ENCODE measurements at places on chromosomes 16 and 17. TPM values are rescaled to one million over a fixed set of nuclear protein-coding genes. Genes with fewer than 3 reads are reported as not detected.

GRCh38 chr16:81694494-81695280, 84.4 kb upstream of the PLCG2 start:
- no peak for DNase-seq

GRCh38 chr17:20935740-20936139, 107.1 kb downstream of the USP22 start:
- DNase-seq = no peak

- DNase-seq = no peak
Observed at GRCh38 chr17:48619826-48620449, 4.8 kb upstream of the HOXB8 start.

GRCh38 chr16:27455700-27456099, 53.7 kb downstream of the IL21R start:
- DNase-seq = no peak

- DNase-seq = no peak
Observed at GRCh38 chr16:30136971-30137605, 14.1 kb upstream of the MAPK3 start.

DNA sequence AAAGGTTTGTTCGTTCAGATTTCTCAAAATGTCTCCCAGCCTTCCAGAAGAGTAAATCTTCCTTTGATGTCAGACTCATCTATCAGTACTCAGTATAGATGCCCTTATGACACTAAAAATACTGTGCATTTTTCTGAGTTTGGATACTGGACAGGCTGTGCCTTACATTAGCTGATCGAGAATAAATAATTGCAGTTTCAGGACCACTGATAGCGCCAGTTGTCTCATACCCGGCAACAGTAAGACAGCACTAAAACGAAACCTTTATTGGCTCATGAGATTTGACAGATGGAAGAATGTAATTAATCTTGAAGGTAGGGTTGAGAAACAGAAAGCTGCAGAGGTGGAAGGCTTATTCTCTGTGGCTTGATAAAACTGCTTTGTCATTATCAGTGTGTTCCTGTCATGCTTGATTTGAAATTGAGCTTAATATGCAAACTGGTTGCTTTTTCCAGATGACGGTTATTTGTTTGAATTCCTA, 1.2 kb downstream of the ATP6V0A1 start:
- DNase-seq = no peak

Gene ESRP2
- 0.41 TPM for total RNA-seq

GRCh38 chr16:81706327-81707295, 72.5 kb upstream of the PLCG2 start:
- DNase-seq = no peak

Gene CCL3
- not detected for total RNA-seq

Gene GRAP
- total RNA-seq = 2.0 TPM

GRCh38 chr17:11954936-11955335, 42.3 kb downstream of the ZNF18 start:
- no peak for DNase-seq

DNA sequence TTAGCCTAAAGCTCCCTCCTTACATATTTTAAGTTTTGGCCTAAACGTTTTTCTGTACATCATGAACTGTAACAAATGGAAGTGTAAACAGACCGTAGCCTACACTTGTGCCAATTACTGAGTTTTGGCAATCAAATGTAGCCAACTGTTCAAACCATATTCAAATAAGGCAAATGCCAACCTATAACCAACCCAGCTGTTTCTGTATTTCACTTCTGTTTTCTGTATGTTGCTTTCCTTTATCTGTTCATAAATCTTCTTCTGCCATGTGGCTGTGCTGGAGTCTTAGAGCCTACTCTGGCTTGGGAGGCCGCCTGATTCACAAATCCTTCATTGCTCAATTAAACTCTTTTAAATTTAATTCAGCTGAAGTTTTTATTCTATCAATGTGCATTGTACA, 6.9 kb upstream of the C16orf78 start:
- DNase-seq = no peak

Gene SOX15
- 0.89 TPM for total RNA-seq

GRCh38 chr16:57623251-57624043, 5.0 kb upstream of the ADGRG1 start:
- DNase-seq = no peak

DNA sequence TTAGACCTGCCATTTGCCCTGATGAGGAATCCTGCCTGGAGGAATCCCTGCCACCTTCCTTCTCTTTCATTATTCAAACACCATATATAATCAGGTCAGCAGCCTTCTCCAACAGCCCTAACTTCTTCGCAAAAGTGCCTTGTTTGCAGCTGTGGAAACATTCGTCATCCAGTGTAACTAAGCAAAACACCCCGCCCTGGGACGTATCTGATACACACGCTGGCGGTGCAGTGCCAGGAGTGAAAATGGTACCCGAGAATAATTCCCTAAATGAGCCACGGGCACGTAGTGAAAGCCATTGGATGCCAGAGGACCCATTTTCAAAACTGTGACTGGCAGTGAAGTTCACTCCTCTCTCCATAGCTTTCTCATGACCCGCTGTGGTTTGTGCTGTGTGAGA, 73.7 kb downstream of the IRX3 start:
- DNase-seq = no peak

GRCh38 chr16:68179196-68179795, 56.6 kb downstream of the ESRP2 start:
- no peak for DNase-seq

Gene SOX9
- total RNA-seq = 13.8 TPM

Gene TCAP
- 5,286 TPM for total RNA-seq

DNA sequence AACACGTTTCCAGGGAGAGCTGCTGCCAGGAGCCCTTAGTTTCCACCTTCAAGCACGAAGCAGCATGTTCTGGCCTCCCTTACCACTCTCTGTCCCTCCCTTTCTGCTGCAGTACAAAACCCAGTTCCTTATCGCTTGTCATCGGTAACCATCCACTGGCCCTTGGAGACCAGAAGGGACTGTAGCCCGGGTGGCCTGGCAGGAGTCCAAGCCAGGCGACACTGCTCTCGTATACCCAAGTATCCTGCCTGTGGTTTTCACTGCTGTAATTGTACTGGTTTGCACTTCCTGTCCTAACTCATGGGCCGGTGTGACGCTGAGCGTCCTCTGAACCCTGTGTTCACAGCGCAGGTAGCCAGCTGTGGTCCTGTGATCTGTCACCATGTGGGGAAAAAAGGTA, 81.1 kb downstream of the MAF start:
- peak; percentile 78 for DNase-seq

Gene OR1A1
- total RNA-seq = not detected

Gene PRKCB
- total RNA-seq = 2.2 TPM

GRCh38 chr16:47904691-47905090, 251.1 kb downstream of the ABCC12 start:
- no peak for DNase-seq

Gene NACA2
- total RNA-seq = not detected

DNA sequence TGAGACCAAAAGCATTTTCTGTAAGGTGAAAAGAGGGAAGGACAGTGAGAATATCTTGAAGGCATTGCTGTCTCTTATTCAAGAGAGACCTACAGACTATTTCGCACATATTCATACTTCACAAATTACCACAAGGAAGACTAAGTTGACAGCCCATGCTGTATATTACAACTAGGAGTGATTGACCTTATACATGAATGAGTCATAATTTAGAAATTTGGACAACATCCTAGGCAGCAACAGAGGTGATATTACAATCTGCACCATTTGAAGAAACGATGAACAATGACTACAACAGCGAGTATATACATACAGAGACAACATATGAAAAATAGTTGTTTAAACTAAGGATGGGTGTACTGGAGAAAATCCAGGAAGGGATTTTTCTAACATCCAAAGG, 971.7 kb downstream of the CDH11 start:
- DNase-seq = no peak

Gene KRTAP9-3
- total RNA-seq = not detected

GRCh38 chr17:69575346-69575761, 160.9 kb downstream of the MAP2K6 start:
- DNase-seq = no peak

DNA sequence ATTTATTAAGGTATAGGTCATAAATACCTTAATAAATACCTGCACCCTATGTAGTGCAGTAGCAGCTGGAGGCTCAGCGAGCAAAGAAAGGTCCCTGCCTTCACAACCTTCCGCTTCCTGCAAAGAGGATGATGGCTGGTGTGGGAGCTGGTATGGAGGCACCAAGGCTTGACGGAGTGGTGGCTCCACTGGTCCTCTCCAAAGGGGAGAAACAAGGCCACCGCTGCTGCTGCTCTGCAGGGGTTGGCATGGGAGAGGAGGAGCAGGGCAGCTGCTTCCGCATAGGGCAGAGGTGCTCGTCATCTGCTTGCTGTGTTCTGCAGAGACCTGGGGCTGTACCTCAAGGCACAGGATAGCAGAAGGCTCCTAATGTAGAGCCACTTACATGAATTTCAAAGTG, 52.8 kb downstream of the NDEL1 start:
- no peak for DNase-seq

GRCh38 chr17:30421592-30421991, 42.9 kb downstream of the CPD start:
- no peak for DNase-seq

DNA sequence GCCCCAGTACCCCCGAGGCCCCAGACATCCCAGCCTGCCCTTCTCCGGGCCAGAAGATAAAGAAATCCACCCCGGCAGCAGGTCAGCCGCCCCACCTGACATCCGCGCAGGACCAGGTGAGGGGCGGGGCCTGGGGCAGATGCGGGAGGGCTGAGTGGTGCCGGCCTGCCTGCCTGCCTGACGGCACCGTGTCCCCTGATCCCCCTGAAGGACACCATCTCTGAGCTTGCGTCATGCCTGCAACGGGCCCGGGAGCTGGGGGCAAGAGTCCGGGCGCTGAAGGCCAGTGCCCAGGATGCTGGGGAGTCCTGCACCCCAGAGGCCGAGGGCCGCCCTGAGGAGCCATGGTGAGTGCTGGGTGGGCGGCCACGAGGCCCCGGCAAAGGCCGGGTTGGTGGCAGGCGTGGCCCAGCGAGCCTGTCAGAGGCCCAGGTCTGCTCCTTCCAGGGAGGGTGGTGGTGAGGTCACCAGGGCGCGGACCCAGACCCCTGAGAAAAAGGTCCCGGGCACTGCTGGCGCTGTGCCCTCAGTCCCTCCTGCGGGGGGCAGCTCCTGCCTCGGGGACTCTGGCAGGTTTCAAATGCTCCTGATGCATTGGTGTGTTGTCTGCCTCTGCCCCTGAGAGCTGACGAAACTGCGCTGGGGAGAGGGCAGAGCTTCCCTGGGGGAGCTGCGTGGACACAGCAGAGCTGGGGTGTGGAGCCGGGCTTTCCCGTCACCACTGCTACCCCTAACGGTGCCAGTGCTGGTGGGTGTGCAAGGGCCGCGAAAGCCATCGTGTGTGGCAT, 1.2 kb downstream of the CDT1 start:
- DNase-seq = no peak

DNA sequence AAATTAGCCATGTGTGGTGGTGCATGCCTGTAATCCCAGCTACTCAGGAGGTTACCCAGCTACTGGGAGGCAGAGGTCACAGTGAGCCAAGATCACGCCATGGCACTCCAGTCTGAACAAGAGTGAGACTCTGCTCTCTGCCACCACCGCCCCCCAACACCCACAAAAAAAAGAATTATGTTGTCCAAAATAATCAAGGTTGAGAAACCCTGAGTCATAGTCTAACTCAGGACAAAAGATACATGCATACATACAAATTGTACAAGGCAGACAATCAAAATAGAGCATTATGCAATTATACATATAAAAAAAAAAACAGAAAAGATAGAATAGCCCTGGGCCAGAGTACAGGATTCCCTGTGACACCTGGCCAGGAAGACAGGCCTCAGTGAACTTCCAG, 6.6 kb upstream of the KPNB1 start:
- no peak for DNase-seq

Gene VPS35
- total RNA-seq = 86.9 TPM

- DNase-seq = no peak
Observed at GRCh38 chr16:81397058-81397878, 47.3 kb upstream of the CMIP start.

- DNase-seq = no peak
Observed at GRCh38 chr17:11292491-11292890, 51.5 kb downstream of the SHISA6 start.

- DNase-seq = peak; percentile 84
Observed at GRCh38 chr17:44350733-44351226, 5.7 kb downstream of the GRN start.

- no peak for DNase-seq
Observed at GRCh38 chr17:43952724-43953666, 745 bp downstream of the PYY start.

GRCh38 chr16:19884611-19885450, at the start of gene GPRC5B:
Gene GPRC5B, minus strand, starts transcription at chr16:19884848. Its CDS starts 12,003 bp downstream, at chr16:19872845.
- no peak for DNase-seq
